ENCODE measurements at places on chromosomes 2 and 18.

DNA sequence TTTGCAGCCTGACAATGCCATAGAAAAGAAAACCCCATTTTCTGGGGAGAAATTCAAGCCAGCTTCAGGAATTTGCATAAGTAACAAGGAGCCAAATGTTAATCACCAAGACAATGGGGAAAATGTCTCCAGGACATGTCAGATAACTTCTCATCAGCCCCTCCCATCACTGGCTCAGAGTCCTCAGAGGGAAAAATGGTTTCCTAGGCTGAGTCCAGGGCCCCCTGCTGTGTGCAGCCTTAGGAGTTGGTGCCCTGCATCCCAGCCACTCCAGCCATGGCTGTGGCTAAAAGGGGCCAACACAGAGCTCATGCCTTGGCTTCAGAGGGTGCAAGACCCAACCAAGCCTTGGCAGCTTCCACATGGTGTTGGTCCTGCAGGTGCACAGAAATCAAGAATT, 63.7 kb upstream of the FANCL start:
- DNase-seq, result no peak
- no peaks in the 10 kb centered on the region for H3K27me3 ChIP-seq
- no peak overlapping the region for H3K4me3 ChIP-seq
- no peaks in the 10 kb centered on the region for H3K4me1 ChIP-seq
- no peaks in the 10 kb centered on the region for H3K36me3 ChIP-seq

DNA sequence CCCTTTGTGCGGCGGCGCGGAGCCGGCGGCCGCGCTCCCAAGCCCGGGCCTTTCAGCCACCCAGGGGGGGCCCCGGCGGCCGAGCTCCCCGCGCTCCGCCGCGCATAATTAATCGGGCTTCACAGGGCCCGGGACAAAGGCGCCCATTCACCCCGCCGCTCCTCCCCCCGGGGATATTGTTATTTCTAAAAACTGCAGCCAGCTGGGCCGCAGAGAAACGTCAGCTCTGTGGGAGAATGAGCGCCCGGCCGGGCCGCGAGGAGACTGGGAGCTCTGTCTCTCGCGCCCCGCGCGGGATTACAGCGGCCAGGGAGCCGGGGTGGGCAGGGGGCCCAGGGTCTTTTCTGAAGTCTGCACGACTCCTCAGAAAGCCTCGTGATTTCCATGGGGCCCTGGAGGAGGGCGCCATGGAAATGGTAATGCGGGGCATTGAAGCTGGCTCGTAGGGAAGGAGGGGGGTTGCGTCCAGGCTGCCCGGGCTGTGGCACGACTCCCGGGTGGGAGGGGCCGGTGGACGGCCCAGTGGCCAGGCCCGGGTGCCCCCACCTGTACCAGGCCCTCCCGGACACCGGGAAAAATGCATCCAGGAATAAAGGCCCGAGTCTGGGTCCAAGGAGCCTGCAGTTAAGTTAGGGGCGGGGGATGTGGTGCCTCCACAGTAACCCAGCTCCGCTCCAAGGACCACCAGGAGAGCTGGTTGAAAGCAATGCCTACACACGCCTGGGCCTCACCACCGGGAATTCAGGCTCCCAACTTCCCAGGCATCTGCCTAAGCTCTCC, 125.3 kb downstream of the ZFP36L2 start:
- H3K4me3 ChIP-seq, result peak overlapping the region; percentile 48
- H3K4me1 ChIP-seq, result peaks cover 33% of the 10 kb centered on the region
- H3K27ac ChIP-seq, result peak overlapping the region; percentile 83
- H3K36me3 ChIP-seq, result no peaks in the 10 kb centered on the region

DNA sequence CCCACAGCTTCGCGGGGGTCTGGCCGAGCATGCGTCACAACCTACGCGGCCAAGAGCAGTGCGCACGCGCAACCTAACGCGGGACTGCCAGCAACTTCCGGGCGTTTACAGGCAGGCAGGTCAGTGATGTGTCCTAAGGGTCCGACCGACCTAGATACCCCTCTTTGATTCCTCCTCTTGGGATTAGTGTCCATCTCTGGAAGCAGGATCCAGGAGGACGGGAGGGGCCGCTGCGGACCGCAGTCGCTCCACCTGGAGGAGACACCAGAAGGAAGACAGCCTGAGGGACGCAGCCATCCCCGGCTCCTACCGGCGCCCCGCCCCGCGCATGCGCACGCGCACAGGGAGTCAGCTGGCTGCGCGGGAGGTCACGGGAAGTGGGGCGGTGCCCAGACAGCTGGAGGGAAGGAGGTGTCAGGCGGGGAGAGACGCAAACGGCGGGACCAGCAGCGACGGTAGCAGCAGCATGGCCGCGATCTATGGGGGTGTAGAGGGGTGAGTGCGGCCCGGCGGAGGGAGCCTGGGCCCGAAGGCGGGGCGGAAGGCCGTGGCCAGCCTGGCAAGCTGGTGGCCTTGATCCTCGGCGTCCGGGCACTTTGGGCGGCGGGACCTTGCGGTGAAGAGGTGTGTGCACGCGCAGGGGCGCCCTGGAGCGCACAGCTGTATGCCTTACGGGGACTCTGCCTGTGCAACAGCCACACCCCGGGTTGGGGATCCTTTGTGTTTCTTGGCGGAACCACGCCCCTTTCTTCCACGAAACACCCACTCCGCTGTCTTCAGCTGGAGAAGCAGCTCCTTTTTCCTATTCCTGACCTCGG, at the start of gene NAGK:
NAGK (plus strand) TSS at position 431 of the 818 bp plus-strand sequence; CDS start at position 467, 36 bp downstream.
- DNase-seq, result peak; percentile 76
- H3K27me3 ChIP-seq, result no peaks in the 10 kb centered on the region
- H3K4me1 ChIP-seq, result peaks cover 86% of the 10 kb centered on the region
- peak within 1 kb of the TSS; percentile 81 for H3K4me3 ChIP-seq

GRCh38 chr2:155250800-155251199, 552.3 kb downstream of the KCNJ3 start:
- H3K27me3 ChIP-seq, result no peaks in the 10 kb centered on the region
- no peaks in the 10 kb centered on the region for H3K4me1 ChIP-seq
- no peaks in the 10 kb centered on the region for H3K36me3 ChIP-seq
- DNase-seq, result no peak
- H3K4me3 ChIP-seq, result no peak overlapping the region
- no peak overlapping the region for H3K27ac ChIP-seq

DNA sequence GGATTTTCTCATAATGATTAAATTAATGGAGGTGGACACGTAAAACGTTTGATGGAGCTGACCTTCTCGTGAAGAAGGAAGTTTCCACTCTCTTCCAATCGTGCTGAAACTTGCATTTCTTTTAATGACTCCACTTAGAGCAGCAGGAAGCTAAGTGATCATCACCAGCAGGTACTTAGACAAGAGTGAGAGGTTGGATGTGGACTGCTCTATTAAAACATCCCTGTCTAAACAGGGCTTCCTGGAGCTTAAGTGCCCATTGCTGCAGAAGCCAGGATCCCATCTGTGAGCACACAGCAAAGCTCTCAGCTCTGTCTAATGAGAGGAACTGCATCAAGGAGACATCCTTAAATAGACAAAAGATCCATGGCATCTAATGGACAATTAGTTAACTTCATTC, 1539.5 kb upstream of the CELF4 start:
- H3K4me3 ChIP-seq, result no peak overlapping the region
- no peak overlapping the region for H3K27ac ChIP-seq
- no peaks in the 10 kb centered on the region for H3K4me1 ChIP-seq
- no peak for DNase-seq
- H3K27me3 ChIP-seq, result no peaks in the 10 kb centered on the region

GRCh38 chr2:234970477-234970882, 18.7 kb downstream of the SH3BP4 start:
- H3K4me3 ChIP-seq, result no peak overlapping the region
- no peak for DNase-seq
- peaks cover 38% of the 10 kb centered on the region for H3K4me1 ChIP-seq

GRCh38 chr2:20490300-20491181, 43.7 kb downstream of the RHOB start:
- no peaks in the 10 kb centered on the region for H3K36me3 ChIP-seq
- H3K27me3 ChIP-seq, result no peaks in the 10 kb centered on the region
- DNase-seq, result no peak

DNA sequence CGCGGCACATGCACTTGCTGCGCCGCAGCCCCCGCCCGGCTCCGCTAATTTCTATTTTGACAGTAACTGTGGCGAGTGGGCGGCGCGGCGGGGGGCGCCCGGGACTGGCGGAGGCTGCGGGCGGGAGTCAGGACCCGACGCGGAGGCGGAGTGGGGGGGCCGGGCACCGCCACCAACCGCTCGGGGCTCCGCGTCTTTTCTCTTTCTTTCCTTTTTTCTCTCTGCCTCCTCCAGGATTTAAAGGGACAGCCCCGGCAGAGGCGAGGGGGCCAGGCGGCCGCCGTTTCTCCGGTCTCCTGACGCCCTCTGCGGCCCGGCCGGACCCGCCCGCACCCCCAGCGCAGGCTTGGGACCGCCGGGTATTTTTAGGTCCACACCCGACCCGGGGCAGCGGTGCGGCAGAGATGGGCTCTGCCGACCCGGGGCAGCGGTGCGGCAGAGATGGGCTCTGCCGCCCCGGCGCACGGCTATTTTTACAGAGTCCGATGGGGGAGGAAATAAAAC, 460 bp upstream of the ZBTB7C start:
- H3K27me3 ChIP-seq, result peaks cover 32% of the 10 kb centered on the region
- peaks cover 49% of the 10 kb centered on the region for H3K4me1 ChIP-seq
- no peak for DNase-seq
- H3K27ac ChIP-seq, result peak overlapping the region; percentile 86

DNA sequence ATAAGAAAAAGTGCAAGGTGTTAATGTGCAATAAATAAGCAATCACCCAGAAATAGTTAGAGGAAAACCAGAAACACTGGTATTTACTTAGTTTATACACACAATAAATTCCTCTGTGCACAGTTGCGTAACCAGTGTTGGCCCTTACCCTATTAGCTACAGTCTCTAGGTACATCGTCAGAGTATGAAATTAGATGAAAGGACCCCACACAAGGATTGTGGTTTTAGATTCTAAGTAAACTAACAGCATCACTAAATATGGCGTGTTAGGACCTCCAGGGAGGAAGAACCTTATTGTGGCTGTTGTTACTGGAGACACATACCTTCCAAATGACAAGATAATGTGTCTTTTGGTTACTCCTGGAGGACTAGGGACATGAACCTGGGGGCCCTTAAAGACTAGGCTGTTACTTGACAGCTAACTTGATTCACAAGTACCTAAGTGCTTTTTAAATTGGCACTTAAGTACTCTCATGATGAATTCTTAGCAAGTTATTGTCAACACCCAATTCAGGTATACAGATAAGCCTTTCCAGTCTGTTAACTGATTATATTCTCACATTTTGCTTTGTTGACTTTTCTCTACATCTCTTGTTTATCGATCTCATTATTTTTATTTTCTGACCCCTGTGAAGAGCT, 115.3 kb downstream of the FEZ2 start:
- peaks cover 6% of the 10 kb centered on the region for H3K36me3 ChIP-seq
- H3K4me1 ChIP-seq, result peaks cover 10% of the 10 kb centered on the region
- no peak overlapping the region for H3K4me3 ChIP-seq
- H3K27me3 ChIP-seq, result no peaks in the 10 kb centered on the region

DNA sequence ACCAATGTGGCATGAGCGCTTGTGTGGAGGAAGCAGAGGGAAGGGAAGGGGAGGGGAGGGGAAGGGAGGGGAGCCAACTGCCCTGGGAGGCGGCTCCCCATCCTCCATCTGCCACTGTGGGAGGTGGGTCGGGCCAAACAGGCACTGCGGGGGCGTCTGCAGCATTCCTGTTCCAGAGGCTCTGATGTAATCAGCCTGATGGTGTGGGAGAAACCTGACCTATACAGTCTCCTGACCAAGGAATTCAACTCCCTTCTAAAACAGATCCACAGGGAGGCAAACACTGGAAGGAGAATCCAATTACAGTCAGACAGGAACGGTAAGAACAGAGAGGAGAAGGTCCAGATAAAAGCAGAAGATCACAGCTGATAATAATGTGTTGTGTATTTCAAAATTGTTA, 88.8 kb downstream of the CD8B2 start:
- H3K27ac ChIP-seq, result peak overlapping the region; percentile 26
- H3K4me3 ChIP-seq, result no peak overlapping the region
- H3K4me1 ChIP-seq, result peaks cover 13% of the 10 kb centered on the region
- no peak for DNase-seq

DNA sequence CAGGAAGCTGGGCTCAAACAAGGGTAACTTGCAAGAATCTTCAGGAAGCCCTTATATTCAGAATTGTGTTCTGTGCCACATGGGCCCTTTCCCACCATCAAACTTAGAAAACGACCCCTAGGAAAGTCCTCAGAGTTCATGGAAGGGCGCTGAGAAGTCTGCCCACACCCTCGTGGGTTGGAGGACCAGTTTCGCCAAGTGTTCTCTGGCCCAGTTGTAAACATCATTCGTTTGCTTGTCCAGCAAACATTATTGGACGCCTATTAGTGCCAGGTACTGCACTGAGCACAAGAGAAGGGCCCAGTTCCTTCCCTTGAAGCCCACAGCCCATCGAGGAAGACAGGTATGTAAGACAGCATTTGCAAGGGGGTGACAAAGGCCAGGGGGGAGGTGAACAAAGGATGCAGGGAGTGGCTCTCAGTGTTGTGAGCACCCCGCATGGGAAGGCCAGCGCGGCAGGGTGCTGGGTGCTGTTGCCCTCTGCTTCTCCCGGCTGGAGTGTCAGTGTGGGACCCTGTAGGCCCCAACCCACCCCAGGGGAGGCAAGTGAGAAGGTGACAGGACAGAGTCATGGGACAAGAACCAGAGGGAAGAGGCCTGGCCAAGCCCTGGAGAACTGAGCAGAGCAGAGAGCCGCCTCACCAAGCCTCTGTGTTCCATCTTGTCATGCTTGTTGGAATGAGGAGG, 60.2 kb upstream of the ALPP start:
- no peak overlapping the region for H3K27ac ChIP-seq
- H3K4me1 ChIP-seq, result peaks cover 38% of the 10 kb centered on the region
- H3K36me3 ChIP-seq, result no peaks in the 10 kb centered on the region
- no peak overlapping the region for H3K4me3 ChIP-seq

- H3K27me3 ChIP-seq, result no peaks in the 10 kb centered on the region
- no peak overlapping the region for H3K4me3 ChIP-seq
- no peak overlapping the region for H3K27ac ChIP-seq
- no peaks in the 10 kb centered on the region for H3K36me3 ChIP-seq
- no peaks in the 10 kb centered on the region for H3K4me1 ChIP-seq
- no peak for DNase-seq
These were observed 487.7 kb downstream of the ERBB4 start for GRCh38 chr2:212050871-212051270.
